Panc1 (cell line): ENCODE measurements at places on chromosomes 4 and X. TPM values are rescaled to one million over a fixed set of nuclear protein-coding genes. Genes with fewer than 3 reads are reported as not detected.

GSX2 gene
- total RNA-seq, result not detected

SLC26A1 gene
- 1.8 TPM for total RNA-seq

UCP1 gene
- total RNA-seq, result not detected

DOK7 gene
- 2.4 TPM for total RNA-seq

ARHGEF9 gene
- total RNA-seq, result 16.7 TPM

TBCK gene
- total RNA-seq, result 15.1 TPM

HSFX1 gene
- 1.0 TPM for total RNA-seq

SPANXC gene
- not detected for total RNA-seq
